ENCODE measurements at places on chromosomes 3 and 15. TPM values are rescaled to one million over a fixed set of nuclear protein-coding genes. Genes with fewer than 3 reads are reported as not detected.

Gene PLS1
- 2.0 TPM for total RNA-seq

Gene ZBTB47
- 38.8 TPM for total RNA-seq

Gene DNASE1L3
- total RNA-seq: not detected

Gene BUB1B
- total RNA-seq: 7.4 TPM

Gene KLHL40
- total RNA-seq: not detected

Gene SCAANT1
- not detected for total RNA-seq

Gene WNT7A
- not detected for total RNA-seq

Gene CASR
- total RNA-seq: not detected

Gene GPR27
- total RNA-seq: 5.5 TPM

Gene HRG
- total RNA-seq: not detected

Gene MCTP2
- total RNA-seq: 4.5 TPM

Gene CHRM5
- total RNA-seq: not detected

Gene SCAMP5
- total RNA-seq: 20.6 TPM

Gene CD276
- total RNA-seq: 196 TPM

Gene OPA1
- 51.0 TPM for total RNA-seq

Gene MYH15
- 0.05 TPM for total RNA-seq

Gene POLR2M
- total RNA-seq: 88.3 TPM

Gene TGM5
- not detected for total RNA-seq

Gene PPM1L
- 8.5 TPM for total RNA-seq

Gene TICRR
- 2.4 TPM for total RNA-seq

Gene IL5RA
- total RNA-seq: not detected

Gene ADAMTSL3
- total RNA-seq: 0.49 TPM

Gene FANCD2OS
- not detected for total RNA-seq

Gene ZNF501
- total RNA-seq: 1.7 TPM

Gene NOX5
- not detected for total RNA-seq

Gene ACVR2B
- 4.9 TPM for total RNA-seq

Gene TGM4
- not detected for total RNA-seq

Gene SPRED1
- 26.8 TPM for total RNA-seq

Gene MESP1
- 2.7 TPM for total RNA-seq

Gene CLDN16
- not detected for total RNA-seq

Gene A4GNT
- not detected for total RNA-seq

Gene GPR62
- 0.19 TPM for total RNA-seq

Gene STRA6
- total RNA-seq: 5.4 TPM

Gene GCSAM
- total RNA-seq: not detected

Gene TUBGCP4
- 11.1 TPM for total RNA-seq

Gene GP5
- total RNA-seq: not detected

Gene NR2E3
- not detected for total RNA-seq

Gene DUOXA2
- total RNA-seq: not detected

Gene CD86
- not detected for total RNA-seq

Gene TM4SF18
- not detected for total RNA-seq

Gene SLC35G2
- 3.8 TPM for total RNA-seq

Gene AADACL2
- total RNA-seq: not detected

Gene MLF1
- 13.7 TPM for total RNA-seq

Gene CCRL2
- total RNA-seq: not detected

Data from chondrocyte (in vitro differentiated cells).